ENCODE measurements at places on chromosomes 16 and 17.

GRCh38 chr17:79792984-79793923 is 3.6 kb downstream of the CBX8 start:
- H3K27ac ChIP-seq: no peak overlapping the region
- peak; percentile 65 for DNase-seq
- H3K4me3 ChIP-seq: no peak overlapping the region
- peaks cover 76% of the 10 kb centered on the region for H3K27me3 ChIP-seq
- peaks cover 6% of the 10 kb centered on the region for H3K36me3 ChIP-seq

- peaks cover 2% of the 10 kb centered on the region for H3K4me1 ChIP-seq
- no peaks in the 10 kb centered on the region for H3K36me3 ChIP-seq
- H3K4me3 ChIP-seq: no peak overlapping the region
- H3K27ac ChIP-seq: no peak overlapping the region
- DNase-seq: peak; percentile 2
These were observed 1418.8 kb downstream of the CDH11 start for GRCh38 chr16:63702981-63703590.

DNA sequence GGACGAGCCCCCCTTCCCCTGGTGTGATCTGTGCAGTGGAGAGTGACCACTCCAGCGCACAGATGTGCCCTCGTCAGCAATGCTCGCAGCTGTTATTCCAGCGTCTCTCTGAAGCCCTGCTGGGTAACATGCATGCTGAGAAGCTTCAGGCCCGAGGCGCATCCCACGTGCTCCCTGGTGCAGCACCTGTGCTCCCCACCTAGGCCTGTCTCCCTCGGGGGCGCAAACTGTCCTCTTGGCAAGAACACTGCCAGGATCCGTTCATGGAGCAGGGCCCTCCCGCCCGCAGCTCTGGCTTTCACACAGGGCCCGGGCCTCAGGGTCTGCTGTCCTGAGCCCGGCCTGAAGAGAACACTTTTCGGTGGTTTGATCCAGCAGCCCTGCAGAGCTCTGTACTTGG is 13.0 kb downstream of the TMEM204 start:
- no peaks in the 10 kb centered on the region for H3K27me3 ChIP-seq
- no peak overlapping the region for H3K27ac ChIP-seq
- DNase-seq: no peak
- peaks cover 27% of the 10 kb centered on the region for H3K36me3 ChIP-seq
- peaks cover 27% of the 10 kb centered on the region for H3K4me1 ChIP-seq
- no peak overlapping the region for H3K4me3 ChIP-seq

DNA sequence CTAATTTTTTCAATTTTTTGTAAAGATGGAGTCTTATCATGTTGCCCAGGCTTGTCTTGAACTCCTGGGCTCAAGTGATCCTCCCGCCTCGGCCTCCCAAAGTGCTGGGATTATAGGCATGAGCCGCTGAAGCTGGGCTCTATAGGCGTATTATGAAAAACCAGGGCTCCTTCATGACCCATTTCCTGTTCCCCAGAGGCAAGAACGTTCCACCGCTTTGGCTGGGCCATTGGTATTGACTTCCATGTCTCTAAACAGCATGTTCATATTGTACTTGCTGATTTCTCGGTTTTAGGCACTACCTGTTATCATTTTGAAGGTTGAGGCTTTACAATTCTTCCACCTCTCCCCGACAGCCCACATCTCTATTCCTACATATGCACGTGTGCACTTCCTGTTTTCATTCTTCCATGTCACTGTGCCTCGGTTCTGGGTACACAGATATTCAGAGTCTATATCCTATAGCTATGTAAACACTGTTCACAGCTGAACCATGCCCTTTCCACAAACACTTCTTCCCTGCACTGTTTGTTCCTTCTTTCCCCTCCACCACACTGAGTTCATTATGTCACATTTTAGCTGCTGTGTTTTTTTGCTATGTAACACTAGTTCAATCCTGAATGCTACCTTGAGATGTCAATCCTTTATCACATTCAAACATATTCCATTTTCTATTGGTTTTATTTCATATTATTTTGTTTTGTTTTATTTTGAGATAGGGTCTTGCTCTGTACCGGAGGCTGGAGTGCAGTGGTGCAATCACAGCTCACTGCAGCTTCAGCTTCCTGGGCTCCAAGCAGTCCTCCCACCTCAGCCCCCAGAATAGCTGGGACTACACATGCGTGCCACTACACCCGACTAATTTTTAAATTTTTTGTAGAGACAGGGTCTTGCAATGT is 16.8 kb upstream of the MAPK3 start:
- H3K27ac ChIP-seq: no peak overlapping the region
- no peaks in the 10 kb centered on the region for H3K36me3 ChIP-seq
- no peaks in the 10 kb centered on the region for H3K4me1 ChIP-seq
- no peak overlapping the region for H3K4me3 ChIP-seq
- H3K27me3 ChIP-seq: no peaks in the 10 kb centered on the region
- DNase-seq: no peak

GRCh38 chr17:49384951-49385350 is 22.9 kb upstream of the ZNF652 start:
- no peaks in the 10 kb centered on the region for H3K36me3 ChIP-seq
- H3K4me3 ChIP-seq: no peak overlapping the region
- no peaks in the 10 kb centered on the region for H3K27me3 ChIP-seq
- H3K4me1 ChIP-seq: peaks cover 3% of the 10 kb centered on the region
- no peak overlapping the region for H3K27ac ChIP-seq
- DNase-seq: no peak

- peaks cover 18% of the 10 kb centered on the region for H3K36me3 ChIP-seq
- H3K27me3 ChIP-seq: no peaks in the 10 kb centered on the region
- no peak overlapping the region for H3K4me3 ChIP-seq
- no peaks in the 10 kb centered on the region for H3K4me1 ChIP-seq
- no peak for DNase-seq
- no peak overlapping the region for H3K27ac ChIP-seq
These were observed 55.9 kb upstream of the SLC5A11 start for GRCh38 chr16:24789881-24790280.

- no peaks in the 10 kb centered on the region for H3K4me1 ChIP-seq
- no peak overlapping the region for H3K4me3 ChIP-seq
- H3K27me3 ChIP-seq: no peaks in the 10 kb centered on the region
- no peak for DNase-seq
- H3K36me3 ChIP-seq: peaks cover 57% of the 10 kb centered on the region
These were observed 13.2 kb upstream of the ASGR1 start for GRCh38 chr17:7192271-7192937.

- no peak overlapping the region for H3K4me3 ChIP-seq
- no peak overlapping the region for H3K27ac ChIP-seq
- H3K4me1 ChIP-seq: no peaks in the 10 kb centered on the region
- peak; percentile 32 for DNase-seq
- H3K36me3 ChIP-seq: no peaks in the 10 kb centered on the region
These were observed 344.2 kb downstream of the CPPED1 start for GRCh38 chr16:12459391-12460063.

Data from trophoblast cell (in vitro differentiated cells and primary cell).